ENCODE measurements at places on chromosomes 7 and 10. TPM values are rescaled to one million over a fixed set of nuclear protein-coding genes. Genes with fewer than 3 reads are reported as not detected.

- H3K27ac ChIP-seq = no peak overlapping the region
- peak; percentile 93 for DNase-seq
- no peaks in the 10 kb centered on the region for H3K36me3 ChIP-seq
- no peak overlapping the region for H3K4me3 ChIP-seq
- H3K4me1 ChIP-seq = no peaks in the 10 kb centered on the region
These were observed 22.9 kb upstream of the LRRC17 start for GRCh38 chr7:102889851-102890250.

- DNase-seq = peak; percentile 64
- no peaks in the 10 kb centered on the region for H3K27me3 ChIP-seq
- no peaks in the 10 kb centered on the region for H3K36me3 ChIP-seq
- no peak overlapping the region for H3K27ac ChIP-seq
- no peak overlapping the region for H3K4me3 ChIP-seq
- H3K4me1 ChIP-seq = no peaks in the 10 kb centered on the region
These were observed 280.8 kb upstream of the CDC14C start for GRCh38 chr7:48643431-48644013.

- no peak overlapping the region for H3K4me3 ChIP-seq
- no peaks in the 10 kb centered on the region for H3K36me3 ChIP-seq
- no peak overlapping the region for H3K27ac ChIP-seq
These were observed 70.9 kb downstream of the MBL2 start for GRCh38 chr10:52701647-52702046.

The NANOS1 gene
- total RNA-seq = 0.74 TPM

The HGF gene
- total RNA-seq = 17.9 TPM

Data from lung (tissue), 17 donors.